HS-27A (cell line): ENCODE measurements at places on chromosomes 11 and 22.

- no peak for DNase-seq
Measured at GRCh38 chr22:47623763-47624148, 861.3 kb downstream of the TBC1D22A start.

GRCh38 chr11:22928207-22928917 is 68.1 kb upstream of the CCDC179 start:
- DNase-seq = no peak

DNA sequence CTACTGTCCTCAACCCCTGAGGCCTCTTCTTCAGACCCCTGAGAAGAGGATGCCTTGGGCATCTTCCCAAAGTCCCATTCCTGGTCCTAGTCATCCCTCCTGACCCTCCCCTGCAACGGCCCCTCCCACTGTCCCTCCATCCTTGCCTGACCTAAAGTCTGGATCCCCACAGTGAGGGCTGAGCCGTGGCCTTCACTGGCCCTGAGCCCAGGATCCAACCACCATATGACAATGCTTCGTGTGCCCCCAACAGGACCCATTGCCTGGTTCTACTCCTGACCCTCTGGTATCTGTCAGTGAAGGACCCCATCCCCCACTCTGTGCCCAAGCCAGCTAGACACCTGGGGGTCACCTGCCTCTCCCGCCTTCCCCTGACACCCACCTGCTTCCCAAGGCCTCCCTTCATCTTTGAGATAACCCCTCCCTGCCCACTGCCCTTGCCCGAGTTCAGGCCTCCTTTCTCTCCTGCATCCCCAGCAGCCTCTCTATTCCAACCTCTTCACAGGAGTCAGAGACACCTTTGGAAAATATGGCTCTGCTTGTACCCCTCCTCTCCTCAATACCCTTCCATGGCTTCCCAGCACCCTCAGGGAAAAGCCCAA is 48.0 kb downstream of the LRRC32 start:
- DNase-seq = no peak

DNA sequence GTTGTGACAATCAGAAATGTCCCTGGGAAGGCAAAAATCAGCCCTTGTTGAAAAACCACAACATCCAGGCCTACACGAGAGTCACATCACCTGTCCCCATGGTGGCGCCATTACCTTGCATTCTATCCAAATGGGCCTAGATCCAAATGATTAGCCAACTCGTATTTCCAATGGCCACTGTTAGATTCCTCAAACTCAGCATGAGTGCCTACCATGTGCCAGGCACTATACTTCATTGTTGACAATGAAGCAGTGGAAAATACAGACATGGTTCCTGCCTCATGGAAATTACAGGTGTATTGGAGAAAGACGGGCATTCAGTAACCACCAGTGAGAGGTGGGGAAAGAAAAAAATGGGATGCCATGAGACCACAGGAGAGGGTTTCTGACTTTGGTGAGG is 29.8 kb upstream of the CREB3L1 start:
- DNase-seq = peak; percentile 58

- no peak for DNase-seq
Measured at GRCh38 chr11:122375687-122376399, 259.8 kb upstream of the BLID start.

GRCh38 chr11:126305699-126306098 is 1.8 kb downstream of the DCPS start:
- DNase-seq = no peak

- DNase-seq = peak; percentile 88
Measured at GRCh38 chr11:35617687-35618496, at the start of gene FJX1. Gene FJX1 (plus strand): TSS chr11:35618460. CDS start chr11:35618637, 177 bp downstream.

- DNase-seq = no peak
Measured at GRCh38 chr11:29782447-29782846, 234.4 kb downstream of the KCNA4 start.

- no peak for DNase-seq
Measured at GRCh38 chr22:38753948-38754750, 1.6 kb downstream of the SUN2 start.

- DNase-seq = no peak
Measured at GRCh38 chr11:119518746-119519730, 96.1 kb upstream of the THY1 start.

- no peak for DNase-seq
Measured at GRCh38 chr22:36616682-36617081, 86.9 kb downstream of the CACNG2 start.

DNA sequence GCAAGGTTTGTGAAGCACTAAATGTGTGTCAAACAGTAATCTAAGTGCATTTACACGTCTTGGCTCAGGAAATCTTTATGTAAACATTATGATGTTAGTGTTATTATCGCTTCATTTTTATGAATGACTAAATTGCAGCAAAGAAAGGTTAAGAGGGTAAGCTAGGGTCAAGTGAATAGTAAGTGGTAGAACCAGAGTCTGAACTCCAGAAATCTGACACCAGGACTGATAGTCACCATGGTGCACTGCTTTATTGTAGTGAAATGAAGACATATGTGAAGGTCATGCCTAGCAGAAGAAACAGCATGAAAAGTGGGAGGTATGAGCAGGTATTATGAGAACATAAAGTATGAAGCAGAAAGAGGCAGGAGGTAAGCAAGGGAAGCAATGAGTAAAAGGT is 368.7 kb upstream of the TENM4 start:
- no peak for DNase-seq

- no peak for DNase-seq
Measured at GRCh38 chr22:44328326-44328725, 15.6 kb upstream of the SHISAL1 start.
